Fibroblast of lung (primary cell): ENCODE measurements at places on chromosomes 3 and 15. TPM values are rescaled to one million over a fixed set of nuclear protein-coding genes. Genes with fewer than 3 reads are reported as not detected.

GRCh38 chr15:93249623-93250022 lies 160.6 kb upstream of the RGMA start:
- no peaks in the 10 kb centered on the region for H3K36me3 ChIP-seq
- H3K27me3 ChIP-seq: no peaks in the 10 kb centered on the region
- H3K27ac ChIP-seq: no peak overlapping the region
- H3K4me3 ChIP-seq: no peak overlapping the region
- DNase-seq: no peak
- no peaks in the 10 kb centered on the region for H3K4me1 ChIP-seq

DNA sequence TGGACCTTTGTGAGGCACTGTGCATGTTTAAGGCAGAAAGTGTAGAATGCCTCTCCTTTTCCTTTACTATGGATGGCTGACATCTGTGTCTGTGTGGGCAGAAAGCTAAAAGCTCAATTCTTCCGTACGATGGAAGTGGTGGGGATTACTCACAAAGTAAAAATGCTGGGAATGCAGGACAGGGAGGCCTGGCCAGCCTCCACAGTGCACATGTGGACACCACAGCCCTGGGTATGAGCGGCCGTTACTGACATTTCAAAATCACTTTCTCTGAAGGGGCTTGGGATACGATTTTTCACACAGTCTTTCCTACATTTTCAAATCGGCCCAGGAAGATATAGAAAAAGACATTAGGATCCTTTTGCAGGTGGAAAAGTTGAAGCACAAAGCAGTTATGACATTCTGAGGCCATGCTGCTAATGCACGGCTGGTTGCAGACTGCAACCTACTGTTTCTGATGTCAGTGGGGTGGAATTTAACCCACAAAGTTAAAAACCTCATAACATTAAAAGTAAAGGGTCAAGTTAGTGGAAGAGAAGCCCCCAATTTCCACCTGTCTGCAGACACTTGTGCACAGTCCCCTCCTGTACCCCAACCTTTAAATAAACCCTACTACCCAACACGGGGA lies 27.9 kb downstream of the EHD4 start:
- H3K27ac ChIP-seq: peak overlapping the region; percentile 91
- peak; percentile 89 for DNase-seq
- H3K27me3 ChIP-seq: no peaks in the 10 kb centered on the region
- peaks cover 6% of the 10 kb centered on the region for H3K36me3 ChIP-seq
- peaks cover 40% of the 10 kb centered on the region for H3K4me1 ChIP-seq
- no peak overlapping the region for H3K4me3 ChIP-seq

GRCh38 chr15:35693886-35694285 lies 147.9 kb upstream of the DPH6 start:
- DNase-seq: no peak
- H3K4me3 ChIP-seq: no peak overlapping the region
- H3K27ac ChIP-seq: no peak overlapping the region
- peaks cover 19% of the 10 kb centered on the region for H3K4me1 ChIP-seq

DNA sequence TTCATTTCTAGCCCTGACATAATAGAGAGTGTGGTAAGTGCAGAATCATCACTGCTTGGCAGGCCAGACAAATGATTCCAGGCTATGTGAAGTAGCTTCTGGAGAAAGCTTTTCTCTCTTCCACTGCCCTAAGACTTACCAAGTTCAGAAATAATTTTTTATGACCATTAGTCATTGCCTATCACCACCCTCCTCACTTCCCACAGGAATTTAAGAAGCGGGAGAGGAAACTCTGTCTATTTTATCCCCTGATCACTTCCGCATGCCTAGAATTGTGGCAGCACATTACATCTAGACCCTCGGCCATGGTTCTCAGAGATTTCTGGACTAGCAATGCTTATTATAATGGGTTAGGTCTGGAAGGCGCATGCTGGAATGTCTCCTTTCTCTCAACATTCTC lies 397.8 kb upstream of the NR2F2 start:
- DNase-seq: peak; percentile 88
- no peaks in the 10 kb centered on the region for H3K27me3 ChIP-seq
- no peaks in the 10 kb centered on the region for H3K4me1 ChIP-seq

DNA sequence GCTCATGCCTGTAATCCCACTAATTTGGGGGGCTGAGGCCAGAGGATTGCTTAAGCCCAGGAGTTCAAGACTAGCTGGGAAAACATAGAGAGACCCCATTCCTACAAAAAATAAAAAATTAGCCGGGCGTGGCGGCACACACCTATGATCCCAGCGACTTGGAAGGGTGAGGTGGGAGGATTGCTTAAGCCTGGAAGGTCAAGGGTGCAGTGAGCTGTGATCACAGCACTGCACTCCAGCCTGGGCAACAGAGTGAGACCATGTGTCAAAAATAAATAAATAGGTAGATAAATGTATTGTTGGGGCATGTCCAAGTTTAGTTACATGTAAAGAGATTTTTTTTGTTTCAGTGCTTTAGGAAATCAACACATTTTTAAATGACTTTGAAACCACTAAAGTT lies 36.4 kb downstream of the SLC12A1 start:
- no peak for DNase-seq
- no peaks in the 10 kb centered on the region for H3K27me3 ChIP-seq
- no peaks in the 10 kb centered on the region for H3K36me3 ChIP-seq

GRCh38 chr3:107704477-107704876 lies 181.7 kb downstream of the BBX start:
- H3K27me3 ChIP-seq: no peaks in the 10 kb centered on the region
- H3K27ac ChIP-seq: no peak overlapping the region
- H3K4me1 ChIP-seq: no peaks in the 10 kb centered on the region
- H3K4me3 ChIP-seq: no peak overlapping the region
- H3K36me3 ChIP-seq: no peaks in the 10 kb centered on the region

- no peaks in the 10 kb centered on the region for H3K27me3 ChIP-seq
- no peak overlapping the region for H3K4me3 ChIP-seq
- H3K4me1 ChIP-seq: no peaks in the 10 kb centered on the region
- no peak for DNase-seq
Measured at GRCh38 chr3:116039651-116039985, 405.7 kb downstream of the LSAMP start.

GRCh38 chr15:66359740-66360139 lies 3.3 kb upstream of the TIPIN start:
- no peaks in the 10 kb centered on the region for H3K4me1 ChIP-seq
- H3K36me3 ChIP-seq: no peaks in the 10 kb centered on the region
- H3K4me3 ChIP-seq: no peak overlapping the region

DNA sequence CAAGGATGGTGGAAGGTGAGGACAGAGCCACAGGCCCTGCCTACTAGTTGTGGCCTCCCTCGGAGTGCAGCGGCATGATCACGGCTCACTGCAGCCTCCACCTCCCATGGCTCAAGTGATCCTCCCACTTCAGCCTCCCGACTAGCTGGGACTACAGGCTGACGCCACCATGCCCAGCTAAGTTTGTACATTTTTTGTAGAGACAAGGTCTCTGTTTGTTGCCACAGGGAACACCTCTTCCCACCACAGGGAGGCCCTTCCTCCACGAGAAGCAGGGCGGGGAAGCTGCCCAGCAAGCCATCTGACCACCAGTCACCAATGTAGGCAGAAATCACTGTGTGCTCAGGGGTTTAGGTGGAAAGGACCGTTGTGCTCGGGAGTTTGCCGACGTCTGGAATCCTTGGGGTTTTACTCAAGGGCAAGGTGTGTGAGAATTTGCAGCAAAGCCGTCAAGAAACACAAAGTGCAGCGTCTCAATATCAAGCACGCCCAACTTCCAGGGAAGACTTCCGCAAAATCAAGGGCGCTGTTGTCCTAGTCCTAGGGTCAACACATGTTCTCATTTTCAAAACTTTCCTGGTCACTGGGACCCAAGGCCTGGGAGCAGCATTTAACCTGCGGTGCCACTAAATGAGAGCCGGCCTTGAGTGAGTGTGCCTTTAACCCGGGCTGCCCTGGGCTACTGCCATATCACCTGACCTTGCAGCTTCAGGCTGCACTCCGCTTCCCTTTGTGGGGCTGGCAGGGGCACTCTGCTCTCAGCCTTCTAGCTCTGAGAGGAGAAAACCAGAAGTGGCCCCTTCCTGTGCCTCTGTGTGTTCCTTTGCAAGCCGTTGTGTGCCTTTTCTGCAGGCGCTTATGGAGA lies 65.7 kb downstream of the SLC12A8 start:
- H3K27me3 ChIP-seq: no peaks in the 10 kb centered on the region
- H3K36me3 ChIP-seq: no peaks in the 10 kb centered on the region
- H3K27ac ChIP-seq: no peak overlapping the region
- H3K4me1 ChIP-seq: peaks cover 15% of the 10 kb centered on the region
- DNase-seq: no peak
- H3K4me3 ChIP-seq: no peak overlapping the region

DNA sequence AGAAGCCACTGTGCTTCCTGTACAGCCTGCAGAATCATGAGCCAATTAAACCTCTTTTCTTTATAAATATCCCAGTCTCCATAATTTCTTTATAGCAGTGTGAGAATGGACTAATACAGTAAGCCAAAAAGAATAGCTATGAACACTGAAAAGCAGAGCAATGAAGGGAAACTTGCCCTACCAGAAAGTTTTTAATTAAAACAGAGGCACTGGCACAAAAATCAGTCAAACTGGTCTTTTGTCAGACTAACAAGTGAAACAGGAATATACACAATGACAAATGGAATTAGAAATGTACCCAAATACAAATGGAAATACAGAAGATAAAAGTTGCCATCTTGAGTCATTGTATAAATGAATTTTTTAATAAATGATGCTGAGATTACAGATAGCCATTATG lies 40.5 kb downstream of the POLQ start:
- no peaks in the 10 kb centered on the region for H3K36me3 ChIP-seq
- no peaks in the 10 kb centered on the region for H3K4me1 ChIP-seq
- H3K4me3 ChIP-seq: no peak overlapping the region
- no peaks in the 10 kb centered on the region for H3K27me3 ChIP-seq
- DNase-seq: no peak

The A4GNT gene
- polyA plus RNA-seq: not detected in 2 replicates

The INSYN1 gene
- polyA plus RNA-seq: 0.37 and 0.51 TPM in 2 replicates

The MESP1 gene
- polyA plus RNA-seq: 0.06 TPM in 1 of 2 replicates, not detected in the other

The CPA3 gene
- polyA plus RNA-seq: 0.05 and 0.17 TPM in 2 replicates

The CLDN1 gene
- polyA plus RNA-seq: 3.0 TPM in 2 replicates

The EIF5A2 gene
- 27.9 and 31.9 TPM in 2 replicates for polyA plus RNA-seq

The CRTC3 gene
- polyA plus RNA-seq: 18.9 and 23.4 TPM in 2 replicates

The FGD5 gene
- polyA plus RNA-seq: 0.03 and 1.1 TPM in 2 replicates

The MEX3B gene
- 2.2 and 2.6 TPM in 2 replicates for polyA plus RNA-seq

The GOLGA8J gene
- polyA plus RNA-seq: not detected in 2 replicates

The TRH gene
- not detected in 2 replicates for polyA plus RNA-seq

The RTP3 gene
- not detected in 2 replicates for polyA plus RNA-seq

The TBCCD1 gene
- polyA plus RNA-seq: 12.3 and 16.8 TPM in 2 replicates
